ENCODE measurements at places on chromosomes 2 and 18.
A peak's percentile ranks its signal among the peaks of the same experiment; 100 is the strongest.

GRCh38 chr18:75551071-75551470 is 123.6 kb upstream of the SMIM21 start:
- DNase-seq, result no peak

GRCh38 chr18:65975536-65975935 is 224.7 kb downstream of the CDH7 start:
- DNase-seq, result no peak

- DNase-seq, result no peak
Measured at GRCh38 chr2:198883604-198884003, 574.1 kb downstream of the SATB2 start.

DNA sequence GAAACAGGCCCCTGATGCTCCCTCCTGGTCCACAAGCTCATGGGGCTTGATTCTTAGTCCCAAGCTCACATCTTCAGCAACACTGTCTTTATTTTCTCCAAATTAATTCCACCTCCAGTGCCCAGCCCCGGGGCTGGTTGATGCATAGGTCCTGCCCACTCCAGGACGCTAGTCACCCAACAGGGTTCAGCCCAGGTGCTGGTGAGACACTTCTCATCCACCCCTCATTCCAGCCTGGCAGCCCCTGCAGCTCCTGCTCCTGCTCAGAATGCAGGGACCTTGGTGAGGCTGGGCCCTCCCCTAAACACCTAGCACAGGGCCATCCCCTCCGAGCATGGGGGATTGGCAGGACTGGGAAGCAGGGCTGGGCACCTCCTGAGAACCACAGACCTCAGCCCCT is 25.7 kb downstream of the STEAP3 start:
- no peak for DNase-seq

- no peak for DNase-seq
Measured at GRCh38 chr2:120747281-120747680, 11.6 kb downstream of the GLI2 start.

GRCh38 chr2:105127289-105127915 is 89.5 kb downstream of the MRPS9 start:
- DNase-seq, result no peak

DNA sequence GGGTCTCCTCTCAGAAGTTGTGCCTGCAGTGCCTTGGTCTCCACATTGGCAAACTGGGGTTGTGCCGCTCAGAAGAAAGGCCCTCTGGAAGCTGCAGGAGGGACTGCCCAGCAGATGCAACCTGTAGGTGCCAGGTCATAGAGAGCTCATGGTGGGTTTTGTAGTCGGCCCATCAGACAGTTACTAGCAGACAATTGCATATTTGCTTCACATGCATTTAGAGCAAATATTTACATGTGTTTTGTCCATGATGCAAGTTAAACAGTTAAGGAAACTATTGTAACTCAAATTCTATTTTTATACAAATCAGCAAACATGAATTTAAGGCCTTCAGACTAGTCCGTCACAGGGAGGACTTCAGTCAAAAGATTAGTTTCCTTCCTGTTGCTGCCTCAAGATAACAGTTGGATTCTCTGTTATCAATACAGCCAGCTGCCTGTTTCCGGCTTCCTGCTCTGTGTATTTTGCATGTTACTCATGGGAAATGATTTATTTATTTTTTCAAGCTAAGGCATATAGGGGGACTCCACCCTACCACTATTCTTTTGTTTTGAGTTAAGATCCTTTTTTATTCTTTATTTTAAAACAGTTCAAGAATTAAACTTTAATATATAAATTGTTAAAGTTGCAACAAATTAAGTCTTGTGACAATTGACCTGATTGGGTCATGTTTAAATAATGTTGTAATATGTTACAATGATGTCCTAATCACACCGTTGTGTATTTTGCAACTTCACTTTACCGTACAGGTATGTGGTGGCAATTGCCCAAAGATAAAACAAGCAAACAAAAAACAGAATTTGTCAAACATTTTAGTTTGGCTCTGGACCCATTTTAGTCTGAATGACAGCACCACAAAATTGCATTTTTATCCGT is 133.5 kb downstream of the SPTBN1 start:
- DNase-seq, result no peak

GRCh38 chr18:63016270-63016669 is 300.9 kb downstream of the PHLPP1 start:
- peak; percentile 27 for DNase-seq

DNA sequence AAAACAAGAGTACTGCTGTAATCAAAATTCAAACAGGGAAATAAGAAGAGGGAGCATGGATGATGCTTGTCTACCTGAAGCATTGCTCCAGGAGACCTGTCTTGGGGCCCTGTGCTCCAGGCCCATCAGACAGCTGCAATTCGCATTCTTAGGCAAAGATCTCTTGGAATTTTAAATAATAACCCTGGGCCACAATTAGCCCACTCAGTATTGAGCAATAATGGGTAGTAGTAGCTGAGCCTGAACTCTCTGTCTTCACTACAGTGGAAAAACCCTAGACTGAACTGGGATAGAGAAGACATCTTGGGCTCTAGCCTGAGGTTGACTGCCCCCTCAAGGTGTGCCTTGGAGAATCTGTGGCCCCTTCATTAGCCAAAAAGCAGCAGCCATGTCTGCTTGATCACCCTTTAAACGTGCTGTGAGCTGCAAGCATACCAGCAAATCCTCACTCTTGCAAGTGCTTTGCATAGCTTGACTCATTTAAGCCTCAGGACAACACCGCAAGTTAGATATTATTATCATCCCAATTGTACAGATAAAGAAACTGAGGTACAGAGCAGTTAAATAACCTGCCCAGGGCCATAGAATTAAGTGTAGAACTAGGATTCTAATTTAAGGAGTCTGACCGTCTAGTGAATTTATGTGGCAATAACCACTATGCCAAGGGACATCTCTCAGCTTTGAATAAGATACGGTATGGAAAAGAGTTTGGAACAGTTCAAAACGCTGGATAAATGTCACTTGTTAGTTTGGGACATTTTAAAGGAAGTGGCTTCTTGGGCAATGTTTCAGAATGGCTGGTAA is 69.0 kb downstream of the DDX1 start:
- no peak for DNase-seq

DNA sequence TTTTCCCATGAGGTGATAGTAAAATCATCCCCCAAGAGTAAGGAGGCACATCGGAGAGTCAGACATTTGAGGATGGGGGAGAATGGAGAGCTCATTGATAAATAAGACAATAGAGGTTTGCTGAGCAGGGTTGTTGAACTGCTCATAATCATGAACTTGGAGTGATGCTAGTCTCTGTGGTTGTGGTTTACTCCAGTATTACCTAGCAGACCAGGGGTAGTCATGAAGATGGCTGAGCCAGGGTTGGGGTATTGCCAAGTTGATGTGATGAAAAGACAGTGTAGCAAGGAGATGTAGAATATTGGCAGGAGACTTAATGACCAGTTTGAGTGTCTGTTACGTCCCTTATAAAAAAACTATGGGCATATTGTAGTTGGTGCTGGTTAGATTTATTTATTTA is 25.4 kb downstream of the CYBRD1 start:
- no peak for DNase-seq

DNA sequence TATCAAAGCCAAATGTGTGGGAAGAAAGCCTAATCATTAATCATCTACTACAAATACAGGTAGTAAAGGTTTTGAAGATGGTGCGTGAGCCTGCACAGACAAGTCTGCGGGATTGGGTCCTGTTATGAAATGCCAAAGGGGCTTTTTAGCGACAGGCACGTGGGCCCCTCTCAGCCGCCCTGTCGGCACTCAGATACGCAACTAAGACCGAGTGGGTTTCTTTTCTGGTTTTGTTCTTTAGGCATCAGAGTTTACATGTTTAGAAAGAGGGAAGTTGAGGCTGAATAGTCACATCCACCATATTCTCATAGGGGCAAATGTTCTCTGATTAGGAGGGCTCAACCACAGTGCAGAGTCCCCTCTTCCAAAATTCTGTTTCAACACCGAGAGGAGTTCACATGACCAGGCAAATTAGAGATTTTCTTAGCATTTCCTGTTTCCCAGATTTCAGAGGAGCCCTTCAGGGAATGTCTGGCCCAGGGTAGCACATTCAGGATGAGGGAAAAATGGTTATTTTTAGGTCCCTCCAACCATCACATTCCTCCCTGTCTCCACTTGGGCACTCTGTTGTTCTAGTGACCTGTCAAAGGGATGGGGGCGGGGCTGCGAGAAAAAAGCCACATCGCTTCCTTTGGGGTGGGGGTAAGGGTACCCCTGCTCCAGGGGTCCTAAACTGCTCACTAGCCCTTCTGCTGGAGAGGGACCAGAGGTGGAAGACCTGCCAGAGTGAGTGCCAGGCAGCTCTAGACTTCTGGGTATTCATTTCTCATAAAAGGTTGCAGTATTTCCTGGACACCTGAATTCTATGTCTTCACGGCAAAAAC is 159.2 kb downstream of the BCL2 start:
- DNase-seq, result peak; percentile 43

GRCh38 chr18:3263132-3263700 is 1.3 kb downstream of the MYL12B start:
- no peak for DNase-seq

GRCh38 chr2:98569197-98569793 is 39.0 kb downstream of the COA5 start:
- peak; percentile 71 for DNase-seq

GRCh38 chr2:191150230-191150599 is 579 bp downstream of the STAT4 start:
- DNase-seq, result no peak

- DNase-seq, result no peak
Measured at GRCh38 chr2:27715318-27716210, 51.9 kb downstream of the SLC4A1AP start.

DNA sequence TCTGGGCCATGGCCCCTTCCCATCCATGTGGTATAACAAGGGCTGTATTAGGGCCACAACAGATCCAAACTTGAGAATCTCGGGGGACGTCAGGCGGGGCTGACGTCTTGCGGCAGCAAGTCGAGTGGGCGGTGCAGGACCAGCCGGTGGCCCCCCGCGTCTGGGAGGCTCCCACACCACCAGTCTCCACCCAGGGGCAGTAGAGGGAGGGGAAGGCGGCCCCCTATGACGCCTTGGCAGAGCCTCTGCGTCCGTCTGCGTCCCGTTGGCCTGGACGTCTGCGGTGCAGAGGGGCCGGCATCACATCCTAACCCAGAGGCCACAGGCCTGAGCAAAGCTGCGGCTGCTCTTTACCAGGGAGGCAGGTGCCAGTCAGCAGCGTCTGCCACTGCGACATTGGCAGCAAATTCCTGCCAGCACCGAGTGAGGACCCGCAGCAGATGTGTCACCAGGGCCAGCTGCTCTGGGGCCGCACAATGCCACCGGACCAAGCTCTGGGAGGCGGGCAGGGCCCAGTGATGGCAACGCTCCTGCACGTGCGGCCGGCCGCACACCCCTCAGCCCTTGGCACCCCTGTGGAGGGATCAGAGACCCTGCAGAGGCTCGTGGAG is 73.8 kb downstream of the KCNG2 start:
- no peak for DNase-seq

- DNase-seq, result no peak
Measured at GRCh38 chr2:157227592-157227991, 29.9 kb upstream of the GALNT5 start.

DNA sequence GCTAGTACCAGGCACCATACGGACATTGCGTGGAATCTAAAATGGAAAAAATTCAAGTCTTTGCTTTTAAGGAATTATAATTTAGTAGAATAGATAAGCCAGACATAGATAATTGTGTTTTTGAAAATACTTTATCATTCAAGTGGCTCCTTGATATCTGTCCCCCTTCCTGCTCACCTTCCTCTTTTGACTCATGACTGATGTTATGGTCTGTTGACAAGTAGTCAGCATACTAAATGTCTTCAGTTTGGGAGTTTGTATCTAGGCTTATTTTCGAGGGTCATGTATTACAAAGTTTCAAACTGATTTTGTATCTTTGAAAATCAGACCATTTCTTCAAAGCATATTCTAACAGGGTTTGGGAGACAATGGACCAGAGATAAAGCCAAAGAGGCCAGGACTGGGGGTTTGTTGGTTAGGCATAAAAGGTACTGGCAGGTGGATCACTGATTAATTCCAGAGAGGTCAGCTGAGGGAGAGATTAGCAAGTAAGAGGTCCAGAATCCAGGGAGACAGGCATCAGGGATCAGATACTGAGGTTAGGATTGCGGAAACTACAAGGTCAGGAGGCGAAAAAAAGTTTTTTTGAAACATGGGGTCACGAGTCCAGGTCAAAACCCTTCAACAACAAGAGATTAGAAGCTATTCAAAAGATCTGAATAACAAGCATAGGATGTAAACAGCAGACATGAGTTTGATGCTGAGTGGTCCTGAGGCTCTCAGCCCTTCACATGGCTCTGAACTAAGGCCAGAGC is 31.5 kb upstream of the KLHL14 start:
- DNase-seq, result no peak

- no peak for DNase-seq
Measured at GRCh38 chr2:227653419-227653818, 13.2 kb upstream of the SCYGR5 start.

DNA sequence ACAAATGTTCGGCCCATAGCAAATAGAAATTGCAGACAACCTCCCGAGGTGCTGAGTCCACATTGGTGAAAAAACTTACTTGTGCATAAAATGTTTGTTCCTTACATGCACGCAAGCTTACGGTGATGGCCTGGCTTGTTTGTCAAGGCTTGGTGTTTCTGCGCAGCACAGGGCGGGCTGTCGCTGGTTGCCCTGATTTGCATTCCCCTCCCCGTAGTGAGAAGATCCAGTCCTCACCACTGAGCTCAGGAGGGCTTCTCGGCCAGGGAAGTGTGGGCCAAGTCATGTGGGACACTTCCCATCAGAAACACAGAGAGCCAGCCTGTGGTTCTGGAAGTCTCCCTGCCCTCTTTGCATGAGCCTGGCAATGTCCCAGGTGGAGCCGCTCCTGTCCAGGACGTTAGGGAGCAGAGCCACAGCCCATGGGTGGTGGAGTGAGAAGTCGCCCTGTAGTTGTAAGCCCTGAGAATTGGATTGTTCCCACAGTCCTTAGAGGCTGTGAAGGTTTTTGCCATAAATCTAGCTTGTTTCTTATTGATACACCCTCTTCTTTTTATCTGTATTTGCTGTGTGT is 152.7 kb downstream of the TWIST2 start:
- no peak for DNase-seq

GRCh38 chr2:202460119-202460518 is 84.0 kb downstream of the BMPR2 start:
- no peak for DNase-seq

GRCh38 chr18:26803643-26804042 is 61.9 kb downstream of the AQP4 start:
- no peak for DNase-seq

DNA sequence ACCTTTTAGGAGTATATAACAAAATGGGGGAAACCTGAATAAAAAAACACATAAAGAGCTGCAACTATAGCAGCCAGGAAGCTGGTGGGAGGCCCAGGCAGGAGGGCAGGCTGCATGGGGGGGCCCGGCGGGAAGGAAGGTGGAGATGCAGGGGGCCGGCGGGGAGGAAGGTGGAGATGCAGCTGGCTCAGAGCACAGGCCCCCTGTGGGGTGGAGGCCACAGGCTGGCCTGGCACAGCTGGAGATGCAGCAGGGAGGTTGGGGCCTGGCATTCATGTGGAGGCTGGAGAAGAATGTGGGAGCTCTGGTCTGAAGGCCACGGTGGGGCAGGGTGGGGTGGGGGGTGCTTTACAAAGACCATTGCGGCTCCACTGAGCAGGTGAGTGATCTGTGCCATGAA is 31.4 kb downstream of the FAM228A start:
- DNase-seq, result no peak
